ENCODE measurements at places on chromosomes 2 and 18. TPM values are rescaled to one million over a fixed set of nuclear protein-coding genes. Genes with fewer than 3 reads are reported as not detected.

Gene CCDC121
- total RNA-seq: not detected

Gene TMEM169
- 1.7 TPM for total RNA-seq

Gene SCYGR6
- total RNA-seq: not detected

DNA sequence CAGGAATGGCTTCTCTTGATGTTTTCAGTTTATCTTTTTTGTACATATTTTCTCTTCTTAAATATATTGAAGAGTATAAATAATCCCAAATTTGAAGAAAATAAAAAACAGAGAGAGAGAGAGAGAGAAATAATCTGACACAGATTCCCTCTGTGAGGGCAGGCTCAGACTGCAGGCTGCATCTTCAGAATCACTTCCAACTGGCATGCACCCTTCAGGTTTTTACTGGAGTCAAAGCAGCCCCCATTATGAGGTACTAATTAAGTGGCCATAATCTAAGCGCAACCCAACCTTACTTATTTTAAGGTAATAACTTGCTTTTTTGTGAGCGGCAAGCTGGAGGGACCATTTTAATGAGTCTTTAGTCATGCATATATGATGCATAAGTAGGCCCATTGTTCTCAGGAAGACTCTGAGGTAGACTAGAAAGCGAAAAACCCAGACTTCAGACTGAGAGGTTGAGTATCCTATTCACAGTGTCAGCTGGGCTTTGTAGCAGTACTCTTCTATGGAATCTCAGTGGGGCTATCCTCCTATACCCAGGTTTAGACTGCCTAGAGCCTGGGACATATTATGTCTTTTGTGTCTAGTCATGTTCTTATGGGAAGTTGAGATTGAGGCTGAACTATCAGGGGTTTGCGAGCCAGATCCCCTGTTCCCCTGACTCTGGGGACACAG, 167.4 kb downstream of the SP3 start:
- DNase-seq: no peak

- no peak for DNase-seq
Measured at GRCh38 chr2:23452853-23453420, 68.0 kb downstream of the KLHL29 start.

GRCh38 chr18:30485078-30485477, 557.5 kb downstream of the DSC3 start:
- DNase-seq: no peak

DNA sequence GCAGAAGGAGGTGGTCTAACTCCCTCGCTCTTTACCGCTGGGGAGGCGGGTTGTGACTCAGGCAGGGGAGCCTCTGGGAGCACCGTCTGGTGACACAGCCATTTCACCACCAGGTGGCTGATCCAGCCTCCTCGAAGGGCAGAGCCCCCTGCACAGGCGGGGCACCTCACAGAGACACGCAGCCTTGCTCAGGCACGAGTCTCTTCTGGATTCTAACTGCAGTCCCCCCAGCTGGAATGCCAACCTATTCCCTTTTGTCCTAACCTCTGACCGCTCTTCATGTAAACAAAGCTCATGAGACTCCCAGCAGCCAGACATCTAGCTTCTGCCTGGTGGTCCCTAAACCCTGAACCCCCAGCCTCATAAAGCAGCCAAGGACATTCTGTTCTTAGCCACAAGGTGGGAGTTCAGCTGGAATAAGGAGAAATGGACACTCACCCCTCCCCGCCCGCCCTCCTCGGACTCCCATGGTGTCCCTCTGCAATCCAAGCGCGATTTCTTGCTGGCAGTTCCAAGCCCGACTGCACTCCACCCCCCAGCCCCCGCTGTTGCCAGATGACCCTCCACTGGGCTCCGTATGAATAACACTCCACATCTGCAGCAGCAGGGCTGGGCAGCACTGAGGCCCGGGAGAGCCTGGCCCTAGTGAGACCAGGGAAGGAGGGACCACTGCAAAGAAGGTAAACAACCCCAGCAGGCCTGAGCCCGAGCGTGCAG, 84.3 kb downstream of the TNS1 start:
- DNase-seq: no peak
